ENCODE measurements at places on chromosomes 2 and 18. TPM values are rescaled to one million over a fixed set of nuclear protein-coding genes. Genes with fewer than 3 reads are reported as not detected.

Gene SRD5A2
- total RNA-seq = not detected

Gene GAREM1
- 0.10 TPM for total RNA-seq

Gene OTOF
- total RNA-seq = 0.50 TPM

Gene BMP10
- total RNA-seq = not detected

Gene C2orf80
- total RNA-seq = not detected

Gene ITGA4
- total RNA-seq = 237 TPM

Gene ANKRD44
- total RNA-seq = 246 TPM

Gene RIT2
- not detected for total RNA-seq

DNA sequence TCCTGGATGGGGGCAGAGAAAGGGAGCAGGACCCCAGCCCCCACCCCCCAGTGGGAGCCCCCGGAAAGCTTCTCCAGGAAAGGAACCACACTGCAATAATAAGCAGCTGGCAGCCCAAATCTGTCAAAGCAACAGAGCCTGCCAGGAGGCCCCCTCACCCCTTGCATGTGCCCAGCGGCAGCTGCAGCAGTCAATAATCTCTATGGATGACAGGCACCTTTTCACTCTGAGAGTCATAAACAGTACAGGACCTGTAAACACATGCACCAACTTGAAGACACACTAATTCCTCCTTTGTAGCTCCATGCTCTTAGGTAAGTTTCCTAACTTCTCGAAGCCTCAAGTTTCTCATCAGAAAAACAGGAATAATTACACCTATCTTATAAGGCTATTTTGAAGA is 26.2 kb upstream of the KDM3A start:
- H3K27ac ChIP-seq = no peak overlapping the region
- H3K4me3 ChIP-seq = no peak overlapping the region
- peaks cover 7% of the 10 kb centered on the region for H3K4me1 ChIP-seq
- H3K36me3 ChIP-seq = no peaks in the 10 kb centered on the region
- DNase-seq = no peak

DNA sequence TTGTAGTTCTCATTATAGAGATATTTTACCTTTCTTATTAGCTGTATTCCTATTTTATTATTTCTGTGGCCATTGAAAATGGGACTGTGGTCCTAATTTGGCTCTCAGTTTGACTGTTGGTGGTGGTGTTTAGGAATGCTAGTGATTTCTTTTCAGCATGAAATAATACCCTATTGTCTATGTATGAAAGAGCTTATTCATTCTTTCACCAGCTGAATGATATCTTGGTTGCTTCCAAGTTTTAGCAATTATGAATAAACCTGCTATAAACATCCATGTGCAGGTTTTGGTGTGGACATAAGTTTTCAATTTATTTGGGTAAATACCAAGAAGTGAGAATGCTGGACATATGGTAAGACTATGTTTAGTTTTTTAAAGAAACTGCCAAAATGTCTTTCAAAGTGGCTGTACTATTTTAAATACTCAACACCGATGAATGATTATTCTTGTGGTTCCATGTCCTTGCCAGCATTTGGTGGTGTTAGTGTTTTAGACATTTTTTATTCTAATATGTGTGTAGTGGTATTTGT is 501.6 kb upstream of the GYPC start:
- H3K27ac ChIP-seq = no peak overlapping the region
- no peaks in the 10 kb centered on the region for H3K36me3 ChIP-seq
- no peaks in the 10 kb centered on the region for H3K4me1 ChIP-seq
- H3K4me3 ChIP-seq = no peak overlapping the region
- no peaks in the 10 kb centered on the region for H3K27me3 ChIP-seq

DNA sequence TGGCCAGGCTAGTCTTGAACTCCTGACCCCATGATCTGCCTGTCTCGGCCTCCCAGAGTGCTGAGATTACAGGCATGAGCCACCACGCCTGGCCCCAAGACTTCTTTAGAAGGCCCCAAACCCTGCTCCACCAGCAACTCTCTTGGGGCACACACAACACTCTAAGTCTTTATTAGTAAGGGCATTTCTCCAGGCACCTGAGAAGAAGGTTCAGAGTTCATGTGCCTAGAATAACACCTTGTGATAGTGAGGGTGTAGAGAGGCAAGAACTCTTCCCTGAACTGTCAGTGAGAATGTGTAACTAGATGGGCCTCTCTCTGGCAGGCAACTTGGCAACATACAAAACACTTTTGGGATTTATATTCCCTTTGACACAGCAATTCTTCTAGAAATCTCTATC is 43.8 kb downstream of the SH2D6 start:
- H3K27me3 ChIP-seq = peaks cover 10% of the 10 kb centered on the region
- peaks cover 4% of the 10 kb centered on the region for H3K36me3 ChIP-seq
- H3K4me3 ChIP-seq = no peak overlapping the region
- no peak overlapping the region for H3K27ac ChIP-seq
- DNase-seq = no peak

DNA sequence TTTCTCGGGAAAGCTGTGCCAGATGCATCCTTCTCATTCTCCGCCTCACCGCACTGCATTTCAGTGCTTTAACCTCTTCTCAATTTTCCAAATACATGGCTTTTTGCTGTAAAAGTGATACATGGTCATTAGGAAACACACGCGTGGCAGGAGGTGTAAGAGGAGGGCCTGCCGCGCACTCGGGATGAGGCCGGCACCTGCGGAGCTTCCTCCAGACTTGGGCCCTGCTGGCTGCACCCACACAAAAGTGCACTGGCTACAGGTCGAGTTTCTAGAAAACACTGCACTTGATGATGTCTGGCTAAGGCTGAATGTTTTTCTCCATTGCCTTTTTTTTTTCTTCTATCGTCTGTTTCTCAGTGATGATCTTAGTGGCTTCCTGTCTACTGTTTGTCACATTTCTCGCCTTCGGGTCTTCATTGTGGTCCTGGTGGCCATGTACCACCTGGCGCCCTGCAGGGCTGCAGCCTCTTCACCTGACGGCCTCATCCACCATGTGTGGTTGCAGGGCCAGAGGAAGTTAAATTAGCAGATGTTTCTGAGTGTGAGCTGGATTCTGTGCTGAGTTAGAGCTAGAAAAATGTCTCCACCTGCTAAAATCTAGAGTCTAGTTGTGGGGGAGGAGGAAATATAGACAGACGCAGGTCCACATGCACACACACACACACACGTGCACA is 7.6 kb downstream of the KCNG2 start:
- H3K27ac ChIP-seq = no peak overlapping the region
- DNase-seq = no peak
- no peak overlapping the region for H3K4me3 ChIP-seq
- H3K4me1 ChIP-seq = no peaks in the 10 kb centered on the region

GRCh38 chr2:239927424-239927981 is 97.6 kb downstream of the NDUFA10 start:
- DNase-seq = peak; percentile 55
- H3K27ac ChIP-seq = peak overlapping the region; percentile 94
- no peaks in the 10 kb centered on the region for H3K36me3 ChIP-seq
- peaks cover 18% of the 10 kb centered on the region for H3K4me1 ChIP-seq
- peak overlapping the region; percentile 85 for H3K4me3 ChIP-seq
- H3K27me3 ChIP-seq = peaks cover 6% of the 10 kb centered on the region

GRCh38 chr2:215724146-215724545 is 288.3 kb upstream of the FN1 start:
- no peaks in the 10 kb centered on the region for H3K36me3 ChIP-seq
- no peak overlapping the region for H3K4me3 ChIP-seq
- peaks cover 4% of the 10 kb centered on the region for H3K4me1 ChIP-seq
- H3K27me3 ChIP-seq = peaks cover 10% of the 10 kb centered on the region
- no peak overlapping the region for H3K27ac ChIP-seq

- DNase-seq = no peak
- H3K27me3 ChIP-seq = peaks cover 6% of the 10 kb centered on the region
- H3K27ac ChIP-seq = no peak overlapping the region
- no peaks in the 10 kb centered on the region for H3K4me1 ChIP-seq
Measured at GRCh38 chr2:225920621-225921220, 521.2 kb downstream of the NYAP2 start.

- no peak overlapping the region for H3K4me3 ChIP-seq
- peaks cover 29% of the 10 kb centered on the region for H3K4me1 ChIP-seq
- H3K36me3 ChIP-seq = peaks cover 6% of the 10 kb centered on the region
- DNase-seq = no peak
- H3K27ac ChIP-seq = peak overlapping the region; percentile 74
Measured at GRCh38 chr2:229832510-229832898, 89.3 kb downstream of the TRIP12 start.

- no peak overlapping the region for H3K4me3 ChIP-seq
- H3K4me1 ChIP-seq = no peaks in the 10 kb centered on the region
Measured at GRCh38 chr2:11357428-11357972, 13.1 kb upstream of the ROCK2 start.

- H3K4me3 ChIP-seq = no peak overlapping the region
- no peaks in the 10 kb centered on the region for H3K27me3 ChIP-seq
- H3K4me1 ChIP-seq = peaks cover 16% of the 10 kb centered on the region
Measured at GRCh38 chr2:96756788-96757476, 3.8 kb upstream of the CNNM4 start.

GRCh38 chr18:22494771-22495170 is 77.1 kb upstream of the CTAGE1 start:
- H3K36me3 ChIP-seq = no peaks in the 10 kb centered on the region
- H3K27ac ChIP-seq = no peak overlapping the region
- no peak overlapping the region for H3K4me3 ChIP-seq
- H3K27me3 ChIP-seq = no peaks in the 10 kb centered on the region
- no peak for DNase-seq

- peaks cover 8% of the 10 kb centered on the region for H3K27me3 ChIP-seq
- no peak overlapping the region for H3K27ac ChIP-seq
- H3K36me3 ChIP-seq = peaks cover 3% of the 10 kb centered on the region
- peaks cover 5% of the 10 kb centered on the region for H3K4me1 ChIP-seq
- no peak for DNase-seq
Measured at GRCh38 chr2:112048887-112049286, 6.2 kb upstream of the TMEM87B start.

GRCh38 chr2:111057045-111057444 is 63.7 kb upstream of the BCL2L11 start:
- no peak for DNase-seq
- peaks cover 2% of the 10 kb centered on the region for H3K4me1 ChIP-seq
- H3K4me3 ChIP-seq = no peak overlapping the region
- H3K27me3 ChIP-seq = peaks cover 46% of the 10 kb centered on the region
- H3K27ac ChIP-seq = no peak overlapping the region
- H3K36me3 ChIP-seq = peaks cover 4% of the 10 kb centered on the region

DNA sequence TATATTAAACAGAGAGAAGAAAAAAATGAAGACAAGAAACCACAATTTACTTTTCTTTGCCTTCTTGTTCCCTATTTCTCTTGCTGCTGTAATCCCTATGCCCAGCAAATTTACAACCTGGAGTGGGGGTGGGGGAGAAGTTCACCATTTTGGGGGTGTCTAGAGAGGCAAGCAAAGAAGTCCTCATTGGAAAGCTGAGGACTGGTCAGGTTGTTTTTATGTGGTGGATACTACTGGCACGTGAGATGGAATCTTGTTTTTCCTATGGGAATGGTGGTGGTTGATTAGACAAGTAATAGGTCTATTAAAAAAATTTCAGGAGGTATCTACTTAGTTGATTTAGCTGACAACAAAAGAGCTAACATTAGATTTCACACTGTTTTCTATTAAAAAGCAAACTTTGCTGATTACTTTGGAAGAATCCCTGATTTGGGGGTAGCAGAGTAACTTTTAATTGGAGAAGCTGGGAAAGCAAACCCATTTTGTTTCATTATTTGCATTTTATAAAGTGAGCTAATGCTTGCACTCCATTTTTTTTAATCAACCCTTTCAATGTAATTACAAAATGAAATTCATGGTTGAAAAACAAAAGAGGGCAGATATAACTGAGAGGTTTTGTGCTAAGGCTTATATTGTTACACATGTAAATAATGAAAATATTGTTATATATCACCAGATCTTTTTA is 6.0 kb downstream of the POU3F3 start:
- no peak overlapping the region for H3K4me3 ChIP-seq
- H3K4me1 ChIP-seq = peaks cover 13% of the 10 kb centered on the region

- H3K27ac ChIP-seq = no peak overlapping the region
- H3K36me3 ChIP-seq = no peaks in the 10 kb centered on the region
- peaks cover 4% of the 10 kb centered on the region for H3K27me3 ChIP-seq
- DNase-seq = no peak
Measured at GRCh38 chr2:25726522-25726921, 53.1 kb upstream of the DTNB start.

GRCh38 chr2:31654241-31654640 is 73.5 kb upstream of the SRD5A2 start:
- no peak overlapping the region for H3K27ac ChIP-seq
- DNase-seq = no peak
- peaks cover 17% of the 10 kb centered on the region for H3K27me3 ChIP-seq
- H3K4me1 ChIP-seq = no peaks in the 10 kb centered on the region
- H3K36me3 ChIP-seq = no peaks in the 10 kb centered on the region

DNA sequence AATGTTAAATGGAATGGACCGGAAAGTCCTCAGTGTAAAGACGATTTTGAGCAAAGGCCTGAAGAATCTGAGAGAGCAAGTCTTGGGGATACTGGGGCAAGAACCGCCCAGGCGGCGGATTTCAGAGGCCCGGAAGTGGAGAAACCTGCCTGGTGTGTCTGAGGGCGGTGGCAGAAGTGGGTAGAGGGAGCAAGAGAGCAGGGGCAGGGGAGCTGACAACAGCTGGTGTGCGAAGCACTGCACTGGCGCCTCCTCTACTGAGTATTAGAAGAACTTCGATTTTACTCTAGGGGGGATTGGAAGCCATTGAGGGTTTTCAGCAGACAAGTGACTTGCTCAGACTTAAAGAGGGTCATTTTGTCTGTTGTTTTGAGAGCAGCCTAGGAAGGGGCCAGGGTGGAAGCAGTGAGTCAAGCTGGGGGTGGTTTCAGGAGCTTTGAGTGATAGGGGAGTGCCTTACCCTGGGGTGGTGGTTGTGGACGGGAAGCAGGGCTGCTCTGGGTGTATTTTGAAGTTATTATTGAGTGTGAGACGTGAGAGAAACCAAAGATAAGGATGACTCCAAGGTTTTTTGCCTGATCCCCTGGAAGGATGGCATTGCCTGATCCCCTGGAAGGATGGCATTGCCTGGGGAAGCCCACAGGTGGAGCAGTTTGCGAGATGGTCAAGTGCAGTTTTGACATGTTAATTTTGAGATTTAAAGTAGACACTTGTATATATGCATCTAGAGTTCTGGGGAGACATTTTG is 52.5 kb downstream of the ZNF236 start:
- peaks cover 21% of the 10 kb centered on the region for H3K4me1 ChIP-seq
- peak overlapping the region; percentile 96 for H3K27ac ChIP-seq
- no peaks in the 10 kb centered on the region for H3K27me3 ChIP-seq
- H3K36me3 ChIP-seq = peaks cover 17% of the 10 kb centered on the region

- no peaks in the 10 kb centered on the region for H3K27me3 ChIP-seq
- peaks cover 9% of the 10 kb centered on the region for H3K36me3 ChIP-seq
- no peak overlapping the region for H3K4me3 ChIP-seq
- no peak overlapping the region for H3K27ac ChIP-seq
- DNase-seq = no peak
Measured at GRCh38 chr2:36587101-36587500, 10.9 kb downstream of the FEZ2 start.

GRCh38 chr2:209638346-209638745 is 133.3 kb upstream of the UNC80 start:
- no peak overlapping the region for H3K4me3 ChIP-seq
- no peak for DNase-seq
- H3K27ac ChIP-seq = no peak overlapping the region

GRCh38 chr2:68103030-68103708 is 40.4 kb upstream of the C1D start:
- DNase-seq = no peak
- H3K4me3 ChIP-seq = no peak overlapping the region
- H3K36me3 ChIP-seq = peaks cover 3% of the 10 kb centered on the region
- H3K27ac ChIP-seq = no peak overlapping the region
- no peaks in the 10 kb centered on the region for H3K4me1 ChIP-seq
- no peaks in the 10 kb centered on the region for H3K27me3 ChIP-seq

GRCh38 chr2:201450954-201451291 is 335 bp downstream of the TRAK2 start:
- peaks cover 36% of the 10 kb centered on the region for H3K4me1 ChIP-seq
- DNase-seq = no peak
- no peaks in the 10 kb centered on the region for H3K27me3 ChIP-seq
- H3K36me3 ChIP-seq = peaks cover 7% of the 10 kb centered on the region
